ENCODE measurements at places on chromosomes 3 and 15. TPM values are rescaled to one million over a fixed set of nuclear protein-coding genes. Genes with fewer than 3 reads are reported as not detected.

DNA sequence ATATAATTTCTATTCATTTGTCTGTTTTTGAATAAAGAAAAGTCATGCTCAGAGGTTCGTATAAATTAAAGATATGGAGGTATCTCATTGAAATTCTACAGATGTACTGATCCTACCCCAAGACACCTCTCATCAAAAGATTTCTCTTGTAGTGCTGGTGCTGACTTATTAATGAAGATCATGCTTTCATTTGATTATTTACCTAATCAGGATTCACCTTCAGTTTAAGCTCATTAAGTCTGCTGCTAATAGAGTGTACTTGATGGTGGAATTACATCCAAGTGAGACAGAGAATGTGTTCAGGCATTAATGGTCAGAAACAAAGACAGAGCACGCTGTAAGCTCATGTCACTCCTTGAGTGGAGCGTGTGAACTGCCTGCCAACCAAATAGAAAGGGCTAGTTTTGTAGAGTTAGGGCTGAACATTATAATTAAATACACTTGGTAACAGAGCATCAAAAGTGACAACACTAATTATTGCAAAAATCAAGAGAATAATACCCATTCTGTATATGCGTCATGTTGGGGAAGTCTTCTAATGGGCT, 45.5 kb downstream of the KBTBD12 start:
- H3K36me3 ChIP-seq: no peaks in the 10 kb centered on the region
- peaks cover 19% of the 10 kb centered on the region for H3K27me3 ChIP-seq
- H3K4me3 ChIP-seq: no peak overlapping the region

SNX22 gene
- total RNA-seq: 0.68 TPM

- peak; percentile 85 for DNase-seq
- H3K4me3 ChIP-seq: no peak overlapping the region
- no peaks in the 10 kb centered on the region for H3K36me3 ChIP-seq
Measured at GRCh38 chr3:186540221-186540834, 3.9 kb downstream of the CRYGS start.

DNA sequence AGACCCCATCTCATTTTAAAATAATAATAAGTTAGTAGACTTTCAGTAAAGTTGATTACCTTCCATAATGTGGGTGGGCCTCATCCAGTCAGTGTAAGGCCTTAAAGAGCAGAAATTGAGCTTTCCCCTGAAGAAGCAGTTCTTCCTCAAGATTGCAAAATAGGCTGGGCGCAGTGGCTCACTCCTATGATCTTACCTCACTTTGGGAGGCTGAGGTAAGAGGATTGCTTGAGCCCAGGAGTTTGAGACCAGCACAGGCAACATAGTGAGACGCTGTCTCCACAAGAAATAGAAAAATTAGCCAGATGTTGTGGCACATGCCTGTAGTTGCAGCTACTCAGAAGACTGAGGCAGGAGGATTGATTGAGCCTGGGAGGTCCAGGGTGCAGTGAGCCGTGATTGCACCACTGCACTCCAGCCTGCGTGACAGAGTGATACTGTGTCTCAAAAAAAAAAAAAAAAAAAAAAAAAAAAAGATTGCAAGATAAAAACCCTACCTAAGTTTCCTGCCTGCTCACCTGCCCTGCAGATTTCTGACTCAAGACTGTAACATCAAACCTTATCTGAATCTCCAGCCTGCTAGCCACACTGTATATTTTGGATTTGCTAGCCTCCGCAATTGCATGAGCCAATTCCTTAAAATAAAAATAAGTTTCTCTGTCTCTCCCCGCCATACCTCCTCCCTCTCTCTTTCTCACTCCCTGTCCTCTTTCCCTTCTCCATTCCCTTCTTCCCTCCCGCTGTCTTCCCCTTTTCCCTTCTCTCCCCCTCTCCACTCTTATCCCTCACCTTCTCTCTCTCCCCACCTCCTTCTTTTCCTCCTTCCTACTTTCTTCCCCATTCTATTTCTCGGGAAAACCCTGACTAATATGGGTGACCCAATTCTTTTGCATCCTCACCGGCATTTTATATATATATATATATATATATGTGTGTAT, 16.9 kb downstream of the KLHL18 start:
- DNase-seq: no peak
- peaks cover 22% of the 10 kb centered on the region for H3K4me1 ChIP-seq
- no peaks in the 10 kb centered on the region for H3K27me3 ChIP-seq
- no peak overlapping the region for H3K27ac ChIP-seq

GOLGA8J gene
- total RNA-seq: not detected

DNA sequence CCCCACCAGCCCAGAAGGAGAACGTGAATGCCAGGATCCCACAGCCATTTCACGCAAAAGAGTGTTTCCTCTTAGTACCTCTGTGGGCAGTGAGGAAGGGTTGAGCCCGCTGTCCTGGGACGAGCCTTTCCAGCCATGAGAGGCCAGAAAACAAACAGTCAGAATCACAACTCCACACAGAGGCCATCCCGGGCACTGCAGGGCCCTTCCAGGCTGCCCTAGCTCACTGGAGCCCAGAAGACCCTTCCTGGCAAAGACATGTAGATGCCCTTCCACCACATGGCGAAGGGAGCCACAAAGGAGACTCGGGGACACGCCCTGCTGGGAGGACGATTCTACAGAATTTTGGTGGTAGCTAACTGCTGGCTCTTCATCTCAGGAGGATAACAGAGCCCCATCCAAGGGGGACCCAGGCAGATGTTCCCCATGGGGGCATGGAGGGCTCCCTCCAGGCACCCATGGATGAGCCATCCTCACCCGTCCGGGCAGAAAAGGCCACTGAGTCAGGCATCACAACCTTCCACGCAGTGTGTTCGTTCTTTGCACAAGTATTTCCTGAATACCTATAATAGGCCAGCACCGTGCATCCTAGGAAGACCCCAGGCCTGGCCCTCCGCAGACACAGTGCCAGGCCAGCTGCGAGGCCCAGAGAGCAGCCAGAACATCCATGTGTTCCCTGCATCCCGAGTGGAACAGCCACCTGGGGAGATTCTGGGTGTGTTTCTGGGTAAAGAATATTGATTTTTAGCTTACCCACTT, 47.2 kb downstream of the SLC12A8 start:
- no peaks in the 10 kb centered on the region for H3K4me1 ChIP-seq
- no peak for DNase-seq
- peaks cover 40% of the 10 kb centered on the region for H3K27me3 ChIP-seq
- no peak overlapping the region for H3K4me3 ChIP-seq
- no peak overlapping the region for H3K27ac ChIP-seq
- no peaks in the 10 kb centered on the region for H3K36me3 ChIP-seq

DNA sequence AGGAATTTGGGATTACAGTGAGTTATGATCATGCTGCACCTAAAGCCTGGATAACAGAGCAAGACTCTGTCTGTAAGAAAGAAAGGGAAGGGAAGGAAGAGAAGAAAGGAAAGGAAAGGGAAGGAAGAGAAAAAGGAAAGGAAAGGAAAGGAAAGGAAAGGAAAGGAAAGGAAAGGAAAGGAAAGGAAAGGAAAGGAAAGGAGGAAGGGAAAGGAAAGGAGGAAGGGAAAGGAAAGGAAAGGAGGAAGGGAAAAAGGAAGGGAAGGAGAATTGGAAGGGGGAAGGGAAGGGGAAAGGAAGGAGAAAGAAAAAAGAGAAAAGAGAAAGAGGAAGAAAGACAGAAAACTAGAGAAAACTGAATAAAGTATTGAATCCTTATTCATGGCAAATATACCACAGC, 359.8 kb downstream of the ULK4 start:
- H3K36me3 ChIP-seq: no peaks in the 10 kb centered on the region
- H3K27ac ChIP-seq: no peak overlapping the region
- DNase-seq: no peak
- H3K4me1 ChIP-seq: peaks cover 1% of the 10 kb centered on the region

DNA sequence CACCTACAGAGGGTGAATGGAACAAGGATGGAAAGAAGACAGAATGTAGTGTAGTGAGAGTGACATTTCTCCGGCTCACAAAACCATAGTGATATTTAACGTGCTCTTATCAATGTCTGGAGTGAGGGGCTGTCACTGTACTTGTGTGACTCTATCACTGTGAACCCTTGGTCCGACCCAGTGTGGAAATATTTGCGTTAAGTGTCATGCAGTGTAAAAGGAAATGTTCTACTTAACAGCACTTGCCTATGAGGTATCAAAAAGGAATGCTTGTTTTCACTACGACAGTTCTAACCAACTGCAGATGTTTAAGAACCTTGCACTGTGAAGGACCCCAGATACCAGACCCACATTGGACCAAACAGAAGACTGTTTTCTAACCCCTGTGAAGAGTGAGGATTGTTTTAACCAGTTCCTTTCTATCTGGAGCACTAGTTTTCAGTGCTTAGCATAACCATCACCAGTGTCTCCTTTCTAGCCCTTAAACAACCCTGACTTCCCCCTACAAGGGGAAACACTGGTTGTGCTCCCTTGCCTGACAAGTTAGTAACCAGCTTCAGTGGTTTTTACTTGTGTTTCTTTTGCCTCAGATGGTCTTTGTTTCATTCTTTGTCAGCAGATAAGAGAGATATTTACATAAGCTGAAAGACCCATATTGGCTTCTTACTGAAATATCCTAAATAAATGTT, 144.7 kb upstream of the ABHD17C start:
- no peak for DNase-seq
- no peaks in the 10 kb centered on the region for H3K4me1 ChIP-seq
- H3K27me3 ChIP-seq: peaks cover 22% of the 10 kb centered on the region
